ENCODE measurements at places on chromosomes 2 and 18. TPM values are rescaled to one million over a fixed set of nuclear protein-coding genes. Genes with fewer than 3 reads are reported as not detected.

DNA sequence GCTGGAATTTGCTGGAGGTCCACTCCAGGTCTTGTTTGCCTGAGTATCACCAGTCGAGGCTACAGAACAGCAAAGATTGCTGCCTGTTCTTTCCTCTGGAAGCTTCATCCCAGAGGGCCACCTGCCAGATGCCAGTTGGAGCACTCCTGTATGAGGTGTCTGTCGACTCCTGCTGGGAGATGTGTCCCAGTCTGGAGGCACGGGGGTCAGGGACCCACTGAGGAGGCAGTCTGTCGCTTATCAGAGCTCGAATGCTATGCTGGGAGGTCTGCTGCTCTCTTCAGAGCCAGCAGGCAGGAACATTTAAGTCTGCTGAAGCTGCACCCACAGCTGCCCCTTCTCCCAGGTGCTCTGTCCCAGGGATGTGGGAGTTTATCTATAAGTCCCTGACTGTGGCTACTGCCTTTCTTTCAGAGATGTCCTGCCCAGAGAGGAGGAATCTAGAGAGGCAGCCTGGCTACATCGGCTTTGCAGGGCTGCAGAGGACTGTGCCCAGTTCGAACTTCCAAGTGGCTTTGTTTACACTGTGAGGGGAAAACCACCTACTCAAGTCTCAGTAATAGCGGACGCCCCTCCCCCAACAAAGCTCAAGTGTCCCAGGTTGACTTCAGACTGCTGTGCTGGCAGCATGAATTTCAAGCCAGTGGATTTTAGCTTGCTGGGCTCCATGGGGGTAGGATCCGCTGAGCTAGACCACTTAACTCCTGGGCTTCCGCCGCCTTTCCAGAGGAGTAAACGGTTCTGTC, 301.1 kb downstream of the ERBB4 start:
- DNase-seq: no peak

- no peak for DNase-seq
Observed at GRCh38 chr2:98438190-98439133, 6.2 kb upstream of the INPP4A start.

GRCh38 chr18:3663870-3664512, 214.0 kb downstream of the TGIF1 start:
- no peak for DNase-seq

GRCh38 chr18:23239885-23240608, 104.8 kb downstream of the CABLES1 start:
- DNase-seq: no peak

- DNase-seq: peak; percentile 74
Observed at GRCh38 chr2:196101325-196101991, 32.8 kb upstream of the DNAH7 start.

- no peak for DNase-seq
Observed at GRCh38 chr2:48510329-48510728, 19.6 kb upstream of the STON1 start.

- no peak for DNase-seq
Observed at GRCh38 chr2:179686718-179687342, 174.6 kb downstream of the ZNF385B start.

DNA sequence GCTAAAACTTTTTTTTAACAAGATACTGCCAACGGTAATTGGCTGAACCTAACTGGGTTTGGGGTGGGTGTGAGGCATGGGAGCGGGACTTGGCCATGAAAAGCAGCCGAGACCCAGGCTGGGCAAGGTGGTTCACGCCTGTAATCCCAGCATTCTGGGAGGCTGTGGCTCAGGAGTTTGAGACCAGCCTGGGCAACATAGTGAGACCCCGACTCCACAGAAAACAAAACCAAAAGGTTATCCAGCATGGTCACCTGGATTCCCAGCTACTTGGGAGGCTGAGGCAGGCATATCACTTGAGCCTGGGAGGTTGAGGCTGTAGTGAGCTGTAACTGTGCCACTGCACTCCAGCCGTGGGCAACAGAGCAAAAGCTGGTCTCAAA, 11.0 kb upstream of the SEMA4C start:
- DNase-seq: no peak

- no peak for DNase-seq
Observed at GRCh38 chr2:72325592-72326422, 178.1 kb upstream of the CYP26B1 start.

DNA sequence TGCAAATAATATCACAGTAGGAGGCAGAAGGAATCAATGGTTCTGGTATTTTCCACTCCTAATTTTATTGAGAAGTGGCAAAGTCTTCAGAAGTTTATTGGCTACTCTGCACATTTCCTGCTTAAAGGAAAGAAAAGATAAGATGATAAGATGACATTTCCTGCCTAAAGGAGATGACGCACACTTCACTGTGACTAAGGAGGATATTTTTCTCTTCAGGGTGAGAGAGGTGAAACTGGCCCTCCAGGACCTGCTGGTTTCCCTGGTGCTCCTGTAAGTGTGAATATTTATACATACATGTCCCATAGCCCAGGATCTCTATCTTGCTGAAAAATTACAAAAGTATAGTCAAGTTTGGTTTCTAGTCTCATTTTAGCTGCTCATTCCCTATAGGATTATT, 27.9 kb downstream of the COL3A1 start:
- DNase-seq: peak; percentile 78

DNA sequence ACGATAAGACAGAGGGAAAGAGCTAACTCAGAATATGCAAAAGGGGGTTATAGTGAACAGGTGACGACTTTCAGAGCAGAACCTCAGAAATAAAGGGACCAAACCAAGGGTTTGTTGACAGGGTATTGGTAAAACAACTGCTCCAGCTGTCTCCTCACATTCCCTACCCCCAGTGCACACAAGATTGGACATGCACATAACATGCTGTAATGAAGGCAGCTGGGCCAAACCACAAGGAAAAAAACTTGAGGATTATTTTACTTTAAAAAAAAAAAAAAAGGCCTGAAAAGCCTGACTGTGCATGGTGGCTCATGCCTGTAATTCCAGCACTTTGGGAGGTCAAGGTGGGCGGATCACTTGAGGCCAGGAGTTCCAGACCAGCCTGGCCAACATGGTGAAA, 3.5 kb downstream of the RBM43 start:
- peak; percentile 86 for DNase-seq

- no peak for DNase-seq
Observed at GRCh38 chr2:175054340-175054739, 49.2 kb upstream of the CHN1 start.

GRCh38 chr2:47054036-47054555, 101.0 kb downstream of the STPG4 start:
- DNase-seq: no peak

GRCh38 chr2:1542971-1543370, 129.7 kb downstream of the TPO start:
- DNase-seq: no peak

DNA sequence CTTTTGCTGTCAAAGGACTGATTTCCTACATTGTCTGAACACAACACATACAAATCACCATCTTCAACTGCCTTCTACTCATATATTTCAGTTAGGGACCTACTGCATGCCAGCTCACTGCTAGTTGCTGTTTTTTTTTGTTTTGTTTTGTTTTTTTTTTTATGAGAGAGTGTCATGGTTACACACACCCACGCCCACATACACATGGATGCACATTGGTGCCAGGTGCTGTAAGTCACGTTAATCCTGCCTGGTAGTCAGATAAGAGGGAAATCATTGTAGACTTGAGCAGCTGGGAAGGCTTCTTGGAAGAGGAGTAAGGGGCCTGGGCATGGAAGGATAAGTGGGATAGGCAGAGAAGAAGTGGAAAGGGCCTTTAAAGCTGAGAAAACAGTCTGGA, 209.9 kb downstream of the TDRD15 start:
- DNase-seq: no peak

DNA sequence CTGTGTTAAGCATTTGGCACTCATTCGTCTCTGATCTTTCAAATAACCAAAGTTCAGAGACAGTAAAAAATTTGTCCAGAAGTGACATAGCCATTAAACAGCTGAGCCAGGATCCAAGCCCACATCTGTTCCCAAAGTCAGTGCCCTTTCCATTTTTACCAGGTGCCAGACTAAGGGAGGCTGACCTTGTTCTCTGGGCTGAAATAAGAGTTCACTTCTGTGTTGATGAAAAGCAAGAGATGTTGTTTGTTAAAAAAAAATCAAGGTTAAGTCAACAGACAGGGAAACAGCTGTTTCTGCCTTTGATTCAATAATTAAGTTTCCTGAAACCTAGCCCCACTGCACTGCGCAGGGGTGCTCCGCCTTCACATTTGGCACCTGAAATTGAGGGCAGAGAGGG, 117.1 kb downstream of the PRKRA start:
- no peak for DNase-seq

GRCh38 chr2:24874035-24874434, 46.0 kb downstream of the ADCY3 start:
- DNase-seq: no peak

DNA sequence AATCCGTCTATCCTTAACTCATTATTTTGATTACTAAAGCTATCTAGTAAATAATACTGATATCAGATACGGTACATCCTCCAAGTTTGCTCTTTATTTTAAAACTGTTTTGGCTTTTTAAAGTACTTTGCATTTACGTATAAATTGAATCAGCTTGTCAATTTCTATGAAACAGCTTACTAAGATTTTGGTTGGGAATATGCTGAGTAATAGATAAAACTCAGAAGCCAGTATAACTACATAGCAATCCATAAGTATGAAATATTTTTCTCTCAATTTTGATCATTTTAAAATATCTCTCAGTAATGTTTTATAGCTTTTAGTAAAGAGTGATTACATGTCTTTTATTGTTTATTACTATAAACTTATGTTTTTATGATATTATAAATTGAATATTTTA, 116.2 kb upstream of the SOX11 start:
- DNase-seq: no peak

DNA sequence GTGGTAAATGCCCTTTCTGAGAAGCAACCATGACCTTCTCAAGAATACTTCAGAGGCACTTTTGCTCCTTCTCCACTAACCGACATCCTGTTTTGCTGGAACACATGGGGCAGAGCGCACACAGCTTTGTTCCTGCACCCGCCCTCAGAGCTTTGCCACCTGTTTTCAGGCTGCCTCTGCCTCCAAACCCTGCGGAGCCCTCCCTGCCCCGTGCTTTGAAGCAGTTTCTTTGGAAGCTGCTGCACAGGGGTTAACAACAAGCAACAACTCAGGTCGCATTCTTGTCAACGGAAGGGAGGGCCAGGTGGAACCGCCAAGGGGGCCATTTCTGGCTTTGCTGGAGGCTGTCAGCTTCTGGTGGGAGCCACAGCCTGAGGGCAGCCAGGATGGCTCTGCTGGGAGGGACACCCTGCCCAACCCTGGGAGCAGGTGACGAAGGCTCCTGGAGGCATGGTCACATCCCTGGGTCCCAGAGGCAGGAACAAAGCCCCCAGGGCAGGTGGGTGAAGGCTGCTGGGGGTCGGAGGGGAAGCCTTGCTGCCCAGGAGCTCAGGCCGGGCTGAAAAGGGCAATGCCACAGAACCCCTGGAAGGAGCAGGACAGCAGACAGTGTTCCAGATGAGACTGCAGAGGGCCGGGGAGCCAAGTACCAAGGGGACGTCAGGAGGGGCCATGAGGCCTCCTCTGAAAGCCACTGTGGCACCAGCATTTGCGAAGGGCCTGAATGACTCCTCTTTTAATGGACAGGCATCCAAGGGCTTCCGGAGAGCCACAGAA, 46.8 kb downstream of the MRPS5 start:
- DNase-seq: no peak

DNA sequence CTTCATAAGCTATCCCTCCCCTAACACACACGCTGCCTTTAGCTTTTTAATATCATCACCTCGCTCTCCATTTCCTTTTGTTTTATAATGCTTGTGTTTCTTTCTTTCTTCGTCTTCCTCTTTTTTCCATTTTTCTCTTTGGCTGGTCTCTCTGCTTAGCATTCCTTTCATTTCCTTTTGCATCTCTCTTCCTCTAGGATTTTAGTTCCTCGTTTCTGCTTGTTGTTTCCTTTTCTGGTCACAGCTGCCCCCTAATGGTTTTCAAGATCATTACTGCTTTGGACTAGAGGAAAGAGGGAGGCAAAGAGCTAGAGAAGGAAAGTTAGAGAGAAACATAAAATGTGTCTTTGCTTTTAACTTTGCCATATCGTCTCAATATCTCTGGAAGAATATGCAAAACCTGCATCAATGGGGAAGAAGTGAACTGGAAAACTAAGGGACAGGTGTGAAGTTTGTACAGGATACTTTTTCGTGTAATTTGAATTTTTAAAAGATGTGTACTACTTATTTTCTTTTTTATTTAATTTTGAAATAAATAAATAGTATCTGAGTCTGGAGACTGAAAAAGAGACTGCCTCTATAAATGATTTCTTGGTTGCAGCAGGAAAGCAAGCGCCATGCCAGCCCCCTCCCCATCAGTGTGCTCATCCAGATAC, 6.3 kb upstream of the NRP2 start:
- no peak for DNase-seq

GRCh38 chr18:22962004-22962403, 28.9 kb downstream of the RBBP8 start:
- no peak for DNase-seq

GRCh38 chr18:77015169-77015568, 117.4 kb downstream of the MBP start:
- no peak for DNase-seq

- peak; percentile 90 for DNase-seq
Observed at GRCh38 chr2:191311627-191312026, 66.4 kb downstream of the MYO1B start.

The FAM110C gene
- 1.4 TPM for total RNA-seq

The DNAJC5G gene
- not detected for total RNA-seq

The EFR3B gene
- 13.3 TPM for total RNA-seq
